Fibroblast of skin of scalp (primary cell): ENCODE measurements at places on chromosomes 16 and 17.

GRCh38 chr16:9192746-9193145 lies 101.3 kb downstream of the HAPSTR1 start:
- DNase-seq = no peak

DNA sequence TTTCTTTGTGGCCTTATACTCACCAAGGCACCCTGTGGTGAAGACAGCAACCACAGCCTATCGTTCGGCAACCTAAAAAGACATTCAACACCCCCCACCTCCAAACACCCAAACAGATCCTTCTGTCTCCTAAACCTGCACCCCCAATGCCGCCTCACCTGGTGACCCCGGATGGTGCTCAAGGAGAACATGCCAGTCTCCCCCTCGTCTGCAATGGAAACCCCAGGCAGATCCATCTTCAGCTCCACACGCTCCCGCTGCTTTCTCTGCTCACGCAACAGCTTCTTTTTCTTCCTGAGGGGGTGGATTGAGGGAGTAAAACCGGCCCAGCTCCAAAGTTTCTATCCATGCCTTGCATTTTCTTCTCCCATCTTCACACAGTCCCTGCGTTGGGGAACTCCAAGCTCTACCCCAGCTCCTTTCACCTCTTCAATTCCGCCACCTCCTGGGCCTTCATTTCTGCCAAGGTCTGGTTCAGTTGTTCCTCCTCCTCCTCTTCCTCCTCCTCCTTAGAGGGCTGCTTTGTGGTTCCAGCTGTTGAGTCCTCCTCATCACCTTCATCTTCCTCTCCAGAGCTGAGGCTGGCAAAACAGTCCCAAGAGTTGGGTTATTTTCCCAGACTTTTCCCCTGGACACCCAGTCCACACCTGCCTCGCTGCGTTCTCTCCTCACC lies 3.4 kb upstream of the PSMC5 start:
- DNase-seq = no peak

GRCh38 chr17:29149431-29150064 lies 30.6 kb downstream of the MYO18A start:
- no peak for DNase-seq

- no peak for DNase-seq
Observed at GRCh38 chr17:43758497-43759174, at the start of gene SOST. Gene SOST (minus strand): TSS chr17:43758791. CDS start chr17:43758741, 50 bp downstream.

- DNase-seq = no peak
Observed at GRCh38 chr16:5036228-5037156, 2.8 kb upstream of the NAGPA start.

- DNase-seq = no peak
Observed at GRCh38 chr16:12833926-12834325, 30.2 kb upstream of the CPPED1 start.

DNA sequence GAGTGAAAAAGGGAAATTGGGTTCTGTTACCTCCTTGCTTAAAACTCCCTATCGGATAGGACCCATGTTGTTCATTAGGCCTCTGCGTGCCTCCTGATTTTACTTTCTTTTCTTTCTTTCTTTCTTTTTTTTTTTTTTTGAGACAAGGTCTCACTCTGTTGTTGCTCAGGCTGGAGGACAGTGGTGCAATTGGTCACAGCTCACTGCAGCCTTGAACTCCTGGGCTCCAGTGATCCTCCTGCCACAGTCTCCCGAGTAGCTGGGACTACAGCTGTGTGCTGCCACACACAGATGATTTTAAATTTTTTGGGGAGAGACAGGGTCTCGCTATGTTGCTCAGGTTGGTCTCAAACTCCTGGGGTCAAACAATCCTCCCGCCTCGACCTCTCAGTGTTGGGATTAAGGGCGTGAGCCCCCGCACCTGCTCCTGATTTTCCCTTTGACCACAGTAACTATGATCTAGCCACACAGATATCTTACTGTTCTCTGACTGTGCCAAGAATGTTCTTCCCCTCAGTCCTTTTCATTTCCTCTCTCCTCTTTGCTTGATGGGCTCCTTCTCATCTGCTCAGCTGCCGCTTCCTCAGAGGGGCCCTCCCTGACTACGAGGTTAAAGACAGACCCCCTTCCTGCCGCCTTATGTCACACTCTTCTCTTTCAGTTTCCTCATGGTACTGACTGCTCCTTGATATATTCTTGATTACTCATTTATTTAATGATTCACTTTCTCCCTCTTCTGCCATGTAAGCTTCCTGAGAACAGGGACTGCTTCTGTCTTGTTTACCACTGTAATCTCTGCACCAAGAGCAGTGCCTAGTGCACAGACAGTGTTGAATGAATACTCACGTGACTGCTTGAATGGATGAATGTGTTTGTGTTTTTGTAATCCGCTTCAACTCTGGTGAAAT lies 44.3 kb downstream of the LCMT1 start:
- no peak for DNase-seq

GRCh38 chr16:49788986-49789385 lies 66.9 kb downstream of the ZNF423 start:
- peak; percentile 94 for DNase-seq

DNA sequence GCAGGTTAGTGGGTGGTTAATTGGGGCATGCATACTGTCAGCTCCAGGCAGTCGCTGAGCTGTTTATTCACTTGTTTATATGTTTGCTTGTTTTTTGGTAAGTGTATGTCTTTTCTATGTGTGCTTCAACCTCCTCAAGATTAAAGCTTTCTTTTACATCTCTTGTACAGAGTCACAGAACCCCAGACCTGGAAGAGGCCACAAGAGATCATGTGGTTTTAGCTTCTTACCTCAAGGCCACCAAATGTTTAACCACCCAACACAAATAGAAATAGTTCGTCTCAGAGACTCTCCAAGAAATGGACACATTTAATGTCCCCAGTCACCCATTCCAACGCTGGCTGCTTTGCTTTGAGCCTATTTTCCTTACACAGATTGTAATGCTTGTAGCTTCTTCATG lies 11.8 kb upstream of the TMEM98 start:
- no peak for DNase-seq

- DNase-seq = no peak
Observed at GRCh38 chr17:36742267-36743000, 141.1 kb downstream of the MRM1 start.

DNA sequence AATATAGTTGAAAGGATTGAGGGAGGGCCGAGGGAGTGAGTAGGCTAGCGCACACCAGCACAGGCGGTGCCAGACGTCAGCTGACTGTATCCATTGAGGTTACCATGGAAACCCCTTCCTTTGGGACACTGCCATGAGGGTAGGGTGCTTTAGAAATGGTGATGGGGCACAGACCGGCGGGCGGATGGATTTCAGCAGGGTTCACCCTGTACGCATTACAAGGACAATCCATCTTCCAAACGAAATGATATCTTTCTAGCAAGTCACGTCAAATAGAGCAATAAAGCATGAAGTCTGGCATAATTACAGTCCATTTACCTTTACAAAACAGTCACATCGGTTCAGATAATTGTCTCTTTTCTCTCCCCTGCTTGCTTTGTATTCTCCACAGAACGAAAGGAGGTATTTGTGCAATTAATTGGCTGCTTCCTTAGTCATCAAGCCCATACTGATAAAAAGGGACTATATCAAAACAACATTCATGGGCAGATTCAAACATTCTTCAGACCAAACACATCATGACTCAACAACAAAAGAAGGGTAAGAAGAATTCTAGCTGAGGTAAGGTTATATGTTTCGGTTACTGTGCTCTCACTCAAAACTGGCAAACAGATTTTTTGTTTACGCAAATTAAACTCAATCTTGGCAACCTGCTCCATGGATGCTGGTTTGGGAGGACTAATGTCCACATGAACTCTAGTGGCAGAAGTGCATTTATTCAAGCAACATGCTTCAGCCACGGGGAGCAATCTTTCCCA lies 140.6 kb downstream of the CDK5R1 start:
- peak; percentile 10 for DNase-seq

DNA sequence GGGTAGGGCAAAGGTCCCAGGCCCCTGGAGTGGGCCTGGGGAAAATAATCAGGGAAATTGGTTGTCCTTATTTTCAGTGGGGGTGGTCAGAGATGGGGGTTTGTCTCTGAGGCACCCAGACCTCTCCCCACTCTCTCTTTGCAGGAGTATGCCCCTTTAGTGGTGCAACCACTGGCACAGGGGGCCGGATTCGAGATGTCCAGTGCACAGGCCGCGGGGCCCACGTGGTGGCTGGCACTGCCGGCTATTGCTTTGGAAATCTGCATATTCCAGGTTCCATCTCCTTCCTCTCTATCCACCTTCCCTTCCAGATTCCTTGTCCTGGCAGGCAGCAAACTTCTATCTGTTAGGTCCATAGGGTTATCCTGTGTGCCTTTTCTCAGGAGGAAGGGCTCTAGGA lies 7.6 kb downstream of the PFAS start:
- DNase-seq = no peak

GRCh38 chr17:9170336-9170735 lies 149.0 kb downstream of the NTN1 start:
- no peak for DNase-seq

GRCh38 chr17:3036800-3037199 lies 26.6 kb downstream of the OR1D5 start:
- no peak for DNase-seq

DNA sequence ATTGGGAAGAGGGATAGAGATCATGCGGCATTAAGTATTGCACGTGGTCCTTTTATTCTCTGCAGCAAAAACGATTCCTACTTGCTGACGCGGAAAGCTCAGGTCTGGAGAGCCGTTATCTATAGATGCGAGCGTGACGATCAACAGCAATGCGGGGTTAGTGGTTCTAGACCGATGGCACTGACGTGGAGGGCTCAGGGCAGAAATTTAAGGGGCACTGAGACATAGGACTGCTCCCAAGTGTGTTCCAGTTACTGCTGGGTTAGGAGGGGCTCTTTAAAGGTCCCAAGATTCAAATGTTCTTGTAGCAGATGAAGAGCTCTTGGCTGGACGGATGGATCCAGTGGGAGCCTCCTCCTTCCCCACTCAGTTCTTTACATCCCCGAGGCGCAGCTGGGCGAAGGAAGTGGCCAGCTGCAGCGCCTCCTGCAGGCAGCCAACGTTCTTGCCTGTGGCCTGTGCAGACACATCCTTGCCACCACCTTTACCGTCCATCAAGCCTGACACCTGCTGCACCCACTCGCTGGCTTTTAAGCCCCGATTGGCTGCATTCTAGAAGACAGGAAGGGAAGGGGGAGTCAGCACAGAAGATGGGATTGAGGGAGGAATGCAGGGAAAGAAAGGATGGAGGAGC lies 732 bp upstream of the EXOSC6 start:
- DNase-seq = peak; percentile 22

DNA sequence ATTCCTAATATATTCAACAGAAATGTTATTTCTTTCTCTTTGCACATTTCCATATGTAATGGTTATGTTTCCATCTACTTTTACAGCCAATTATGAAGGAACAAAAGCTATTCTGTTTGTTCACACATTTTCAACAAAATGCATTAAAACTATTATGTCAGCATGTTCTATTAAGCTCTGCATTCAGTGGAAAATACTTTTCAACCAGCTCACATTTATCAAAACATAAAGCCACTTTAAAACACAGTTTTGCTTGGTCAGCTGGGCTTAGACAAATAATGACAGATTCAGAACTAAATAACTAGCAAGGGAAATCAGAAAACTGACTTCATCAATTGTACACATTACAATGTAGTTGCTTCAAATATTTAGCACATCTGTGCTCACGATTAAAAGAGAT lies 6.9 kb downstream of the SALL1 start:
- no peak for DNase-seq

DNA sequence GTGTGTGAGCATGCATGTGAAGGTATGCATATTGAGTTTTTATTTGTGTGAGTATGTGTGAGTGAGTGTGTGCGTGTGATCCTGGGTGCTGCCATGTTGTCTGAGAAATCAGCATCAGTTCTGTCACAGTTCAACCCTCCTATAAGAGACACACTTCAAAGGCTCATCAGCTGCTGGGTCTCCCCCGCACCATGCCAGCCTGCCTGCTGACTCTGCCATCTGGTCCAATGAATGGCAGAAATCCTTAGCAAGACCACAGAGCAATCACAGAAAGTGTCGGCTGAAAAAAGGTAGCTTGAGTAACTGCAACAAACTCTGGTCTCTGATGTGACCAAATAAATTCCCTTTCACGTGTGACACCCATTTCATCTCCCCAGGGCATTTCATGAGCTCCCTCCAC lies 381.8 kb upstream of the MAF start:
- no peak for DNase-seq

GRCh38 chr16:11972128-11972527 lies 4.4 kb upstream of the SNX29 start:
- DNase-seq = peak; percentile 13

DNA sequence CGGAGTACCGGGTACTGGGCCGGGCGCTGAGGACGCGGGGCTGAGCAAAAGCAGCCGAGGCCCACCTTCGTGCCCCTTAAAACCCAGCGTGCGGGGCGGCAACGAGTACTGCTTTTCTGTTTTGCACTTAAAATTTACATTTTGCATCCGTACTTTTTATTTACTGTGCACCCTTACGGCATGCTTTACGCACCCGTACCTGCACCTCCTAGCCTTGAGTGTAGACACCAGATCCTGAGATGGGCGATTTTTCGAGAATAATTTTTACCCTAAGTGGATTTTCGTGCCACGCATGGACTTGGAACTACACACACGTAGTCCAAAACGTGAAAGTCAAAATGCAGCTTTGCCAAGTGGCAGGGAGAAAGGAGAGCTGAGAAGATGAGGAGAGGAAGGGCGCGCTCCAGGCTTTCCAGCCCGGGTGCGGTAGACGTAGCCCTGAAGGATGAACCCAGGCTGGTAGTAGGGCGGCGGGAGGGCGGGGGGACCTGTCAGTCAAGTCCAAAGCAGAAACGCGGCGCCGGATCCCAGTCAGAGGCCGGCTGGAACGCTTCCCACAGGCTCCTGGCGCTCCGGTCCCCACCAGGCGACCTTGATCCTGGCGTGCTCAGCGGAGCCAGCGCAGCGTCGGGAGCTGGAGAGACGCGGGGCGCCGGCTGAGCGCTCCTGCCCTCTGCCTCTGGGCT lies 1.2 kb upstream of the CBLN1 start:
- DNase-seq = no peak
